Right forelimb (tissue), 1 donor: ENCODE measurements at places on chromosomes 3 and 15.
A peak's percentile ranks its signal among the peaks of the same experiment; 100 is the strongest.

GRCh38 chr3:19274576-19274975, 126.3 kb downstream of the KCNH8 start:
- DNase-seq = no peak

GRCh38 chr3:32843510-32844321, 25.9 kb downstream of the TRIM71 start:
- no peak for DNase-seq

GRCh38 chr3:100413613-100414012, 12.3 kb downstream of the LNP1 start:
- DNase-seq = no peak

- DNase-seq = no peak
Measured at GRCh38 chr3:129413687-129414506, 14.5 kb downstream of the EFCAB12 start.

DNA sequence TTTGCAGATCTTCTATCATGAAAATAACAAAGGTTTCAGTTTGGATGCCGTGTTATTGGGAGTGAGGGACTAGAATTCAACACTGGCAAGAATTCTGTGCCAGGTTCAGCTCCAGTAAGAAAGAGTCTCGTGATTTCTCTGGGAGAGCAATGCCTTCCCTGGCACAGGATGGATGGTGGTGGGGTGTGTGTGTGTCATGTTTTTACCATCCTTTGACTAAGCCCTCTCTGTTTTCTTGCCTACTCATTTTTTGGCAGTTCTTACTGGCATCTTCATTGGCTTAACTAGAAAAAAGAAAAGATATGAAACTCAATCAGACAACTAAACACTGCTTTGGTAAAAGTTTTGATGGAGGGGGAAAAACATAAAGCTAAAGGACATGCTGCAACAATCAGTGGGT, 86.6 kb downstream of the FMN1 start:
- no peak for DNase-seq

GRCh38 chr15:83999396-84000135, 236.0 kb upstream of the GOLGA6L4 start:
- no peak for DNase-seq

DNA sequence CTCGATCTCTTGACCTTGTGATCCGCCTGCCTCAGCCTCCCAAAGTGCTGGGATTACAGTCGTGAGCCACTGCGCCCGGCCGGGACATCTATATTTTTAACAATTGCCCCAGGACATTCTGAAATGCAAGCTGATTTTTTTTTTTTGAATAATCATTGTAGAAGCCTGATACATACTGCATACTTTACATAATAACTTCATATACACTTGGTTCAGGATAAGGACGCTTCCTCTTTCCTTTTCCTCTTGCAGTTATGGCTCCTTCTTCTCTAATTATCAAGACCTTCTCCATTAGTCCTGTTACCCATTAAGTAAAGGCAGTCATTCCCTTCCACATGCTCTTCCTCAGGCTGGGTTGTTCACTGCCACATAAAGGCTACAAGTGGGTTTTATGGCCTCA, 58.3 kb downstream of the SLCO3A1 start:
- DNase-seq = no peak

DNA sequence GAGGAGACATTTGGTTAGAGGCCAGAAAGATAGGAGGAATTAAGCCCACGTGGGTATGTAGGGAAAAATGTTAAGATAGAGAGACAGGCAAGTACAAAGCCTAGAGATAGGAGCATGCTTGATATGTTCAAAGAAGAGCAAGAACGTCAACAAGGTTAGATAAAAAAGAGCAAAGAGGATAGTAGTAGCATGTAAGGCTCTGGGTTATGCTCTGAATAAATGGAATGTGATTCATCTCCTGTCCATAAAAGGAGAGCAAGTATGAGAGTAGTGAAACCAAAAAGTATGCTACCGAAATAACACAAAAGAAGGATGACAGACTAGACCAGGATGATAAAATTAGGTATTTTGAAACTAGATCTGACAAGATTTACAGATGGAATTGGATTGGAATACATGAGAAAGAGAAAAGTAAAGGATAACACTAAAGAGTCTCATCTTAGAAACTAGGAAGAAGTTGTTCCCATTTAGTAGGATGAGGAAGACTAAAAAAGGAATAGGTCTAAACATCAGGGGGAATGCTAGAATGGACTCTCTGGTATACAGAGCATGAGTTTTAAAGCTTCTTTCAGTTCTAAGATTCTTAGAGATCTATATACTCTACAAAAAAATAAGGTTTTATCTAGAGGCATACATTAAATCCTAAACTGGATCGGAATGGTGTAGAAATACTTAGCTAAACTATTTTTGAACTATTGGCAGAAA, 59.1 kb downstream of the TRPM7 start:
- DNase-seq = no peak

GRCh38 chr3:128787256-128788253, 61.6 kb downstream of the RAB7A start:
- DNase-seq = no peak

DNA sequence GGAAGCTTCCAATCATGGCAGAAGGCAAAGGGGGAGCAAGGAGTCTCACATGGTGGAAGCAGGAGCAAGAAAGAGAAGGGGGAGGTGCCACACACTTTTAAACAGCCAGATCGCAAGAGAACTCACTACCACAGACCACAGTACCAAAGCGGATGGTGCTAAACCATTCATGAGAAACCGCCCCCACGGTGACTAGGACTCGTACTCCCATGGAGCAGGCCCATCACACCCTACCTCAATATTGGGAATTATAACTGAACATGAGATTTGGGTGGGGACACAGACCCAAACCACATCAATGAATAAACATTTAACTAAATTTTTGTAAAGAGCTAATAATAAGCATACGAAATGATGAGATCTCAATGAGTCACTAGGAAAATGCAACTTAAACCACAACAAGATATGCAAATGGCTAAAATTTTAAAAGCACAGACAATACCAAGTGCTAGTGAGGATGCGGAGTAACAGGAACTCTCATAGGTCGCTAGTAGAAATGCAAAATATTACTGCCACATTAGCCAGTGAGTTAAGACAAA, 10.0 kb downstream of the MRPS25 start:
- DNase-seq = no peak

GRCh38 chr15:77853910-77854309, 221.2 kb upstream of the LINGO1 start:
- DNase-seq = peak; percentile 5
